Amygdala (tissue), 56 donors: ENCODE measurements at places on chromosomes 1 and 21.

GRCh38 chr1:103953386-103953785, 203.7 kb downstream of the AMY1C start:
- DNase-seq: no peak

- DNase-seq: no peak
Observed at GRCh38 chr21:25788677-25789076, 53.9 kb downstream of the GABPA start.

- no peak for DNase-seq
Observed at GRCh38 chr1:218367118-218367517, 22.0 kb downstream of the TGFB2 start.

DNA sequence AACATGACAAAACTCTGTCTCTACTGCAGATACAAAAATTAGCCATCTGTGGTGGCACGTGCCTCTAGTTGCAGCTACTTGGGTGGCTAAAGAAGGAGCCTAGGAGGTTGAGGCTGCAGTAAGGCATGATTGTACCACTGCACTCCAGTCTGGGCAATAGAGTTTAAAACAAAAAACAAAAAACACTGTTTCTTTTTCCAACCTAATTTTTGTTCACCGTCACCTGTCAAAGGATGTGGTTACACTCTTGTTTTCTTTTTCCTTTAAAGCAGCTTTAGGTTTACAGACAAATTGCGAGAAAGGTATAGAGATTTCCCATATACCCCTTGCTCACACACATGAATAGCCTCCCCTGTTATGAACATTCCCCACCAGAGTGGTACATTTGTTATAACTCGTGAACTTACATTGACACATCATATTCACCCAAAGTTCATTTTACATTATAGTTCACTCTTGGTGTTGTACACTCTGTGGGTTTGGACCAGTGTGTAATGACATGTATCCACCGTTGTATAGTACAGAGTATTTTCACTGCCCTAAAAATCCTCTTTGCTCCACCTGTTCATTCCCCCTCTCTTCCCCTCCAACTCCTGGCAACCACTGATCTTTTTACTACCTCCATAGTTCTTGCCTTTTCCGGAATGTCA, 26.2 kb downstream of the SMG7 start:
- DNase-seq: no peak

DNA sequence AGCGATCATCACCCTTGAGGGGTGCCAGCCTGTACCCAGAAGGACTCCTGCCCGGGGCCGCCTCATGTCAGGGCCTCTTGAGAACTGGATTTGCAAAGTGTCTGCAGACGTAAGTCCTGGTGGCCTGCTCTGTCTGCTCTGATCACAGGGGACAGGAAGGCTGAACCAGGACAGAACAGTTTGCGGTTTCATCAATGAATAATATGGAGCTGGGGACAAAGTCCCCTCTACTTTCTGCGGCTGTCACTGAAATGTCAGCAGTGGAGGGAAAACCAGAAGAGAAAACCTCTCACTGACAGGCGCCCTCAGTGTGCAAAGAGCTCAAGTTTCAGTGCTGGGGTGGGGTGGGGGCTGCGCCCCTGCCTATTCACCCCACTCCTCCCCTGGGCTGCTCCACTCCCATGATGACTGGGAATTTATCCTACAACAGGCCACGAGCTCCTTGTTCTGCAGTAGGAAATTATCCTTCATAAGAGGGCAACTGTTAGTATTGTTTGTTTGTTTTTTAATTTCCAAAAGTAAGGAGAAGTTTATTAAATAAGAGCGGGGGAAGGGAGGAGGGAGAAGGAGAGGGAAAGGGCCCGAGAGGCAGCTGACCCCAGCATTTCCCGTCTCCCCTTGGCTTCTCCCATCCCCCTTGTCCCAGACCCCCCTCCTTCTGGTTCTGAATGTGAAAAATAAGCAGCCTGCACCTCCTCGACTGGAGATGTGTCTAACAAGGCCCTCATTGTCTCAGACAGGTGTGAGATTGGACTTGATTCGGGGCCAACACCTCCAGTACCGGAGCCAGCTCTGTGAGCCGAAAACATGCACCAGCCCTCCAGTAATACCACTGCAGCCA, 149.2 kb downstream of the CLIC6 start:
- DNase-seq: no peak

DNA sequence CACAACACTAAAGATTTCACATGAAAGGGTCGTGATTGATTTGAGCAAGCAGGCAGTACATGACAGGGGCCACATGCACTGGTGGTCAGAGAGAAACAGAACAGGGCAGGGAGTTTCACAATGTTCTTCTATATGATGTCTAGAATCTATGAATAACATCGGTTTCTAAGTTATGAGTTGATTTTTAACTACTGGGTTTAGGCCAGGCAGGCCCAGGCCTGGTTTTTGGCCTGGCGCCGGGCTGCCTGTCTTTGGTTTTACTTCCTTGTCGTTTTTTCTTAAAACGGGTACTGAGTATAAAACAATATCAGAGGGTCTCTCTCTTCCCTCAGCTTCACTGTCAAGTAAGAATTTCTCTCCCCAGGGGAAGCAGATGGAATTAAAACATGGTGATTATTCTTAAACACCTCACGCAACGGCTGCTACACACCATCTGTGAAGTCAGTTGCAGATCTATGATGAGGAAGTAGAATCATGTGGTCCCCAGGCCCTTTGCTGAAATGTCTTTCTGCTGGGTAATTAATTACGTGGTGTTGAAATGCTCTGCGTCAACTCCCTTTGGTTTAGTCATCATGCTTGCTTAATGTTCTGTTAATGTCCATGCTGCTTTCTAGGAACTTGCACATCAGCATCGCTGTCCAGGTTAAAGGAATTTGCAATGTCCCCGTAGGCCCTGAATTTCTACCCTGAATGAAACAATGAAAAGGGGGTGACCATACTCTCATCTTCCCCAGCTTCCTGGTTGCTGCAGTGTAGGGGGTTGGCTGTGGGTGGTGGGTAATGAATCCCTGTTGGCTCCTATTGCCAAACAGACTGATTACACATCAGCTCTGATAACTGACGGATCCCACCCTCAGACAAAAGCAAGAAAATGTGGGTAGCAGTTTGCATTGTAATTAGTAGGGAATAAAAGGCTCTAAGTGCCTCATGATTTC, 70.3 kb downstream of the SERINC2 start:
- no peak for DNase-seq

GRCh38 chr1:83958704-83959103, 40.2 kb downstream of the TTLL7 start:
- DNase-seq: no peak

DNA sequence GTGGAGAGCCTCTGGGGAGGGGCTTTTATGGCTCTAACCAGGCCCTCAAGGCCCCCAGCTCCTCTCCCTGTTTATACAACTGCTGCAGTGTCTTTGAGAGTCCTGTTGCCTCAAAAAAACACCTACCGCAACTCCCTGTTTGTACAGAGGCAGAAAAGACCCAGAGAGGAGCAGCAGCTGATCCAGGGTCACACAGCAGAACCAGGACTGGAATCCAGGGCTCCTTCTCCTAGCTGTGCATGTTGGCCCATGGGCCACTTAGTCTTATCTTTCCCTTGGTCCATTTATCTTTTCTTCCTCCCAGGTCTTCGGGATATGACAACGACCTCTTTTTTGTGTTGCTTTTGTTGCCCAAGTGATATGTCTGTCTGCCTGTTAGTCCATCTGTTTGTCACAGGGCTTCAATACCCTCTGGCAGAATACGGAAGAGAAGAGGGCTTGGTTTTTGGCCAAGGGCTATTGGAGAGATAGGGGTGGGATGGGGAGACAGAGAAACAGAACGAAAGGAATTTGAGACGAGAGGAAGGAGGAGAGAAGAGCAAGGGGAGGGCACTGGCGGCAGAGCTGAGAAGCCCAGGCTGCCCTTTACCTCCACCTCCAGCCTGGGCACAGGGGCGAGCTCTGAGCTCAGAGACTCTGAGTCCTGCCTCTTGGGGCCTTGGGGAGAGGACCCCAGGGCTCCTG, 33.5 kb upstream of the WASF2 start:
- DNase-seq: no peak

DNA sequence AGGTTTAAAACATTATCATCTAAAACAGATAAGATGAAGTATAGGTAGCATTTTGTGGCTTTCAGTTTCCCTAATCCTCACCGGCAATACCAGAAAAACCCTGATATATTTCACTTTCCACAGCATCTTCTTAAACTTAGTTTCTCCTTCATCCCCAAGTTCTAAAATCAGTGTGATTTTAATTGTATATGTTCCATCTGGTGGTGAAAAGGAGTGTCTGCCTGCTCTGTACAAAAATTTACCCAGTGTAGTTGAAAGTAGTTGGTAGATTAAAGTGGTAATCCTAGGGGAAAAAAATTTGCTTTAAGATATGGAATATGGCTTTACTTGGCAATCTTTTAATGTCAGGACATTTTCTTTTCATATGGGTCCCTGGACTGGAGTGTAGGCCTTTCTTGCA, 74.3 kb downstream of the CEP350 start:
- DNase-seq: no peak

- DNase-seq: no peak
Observed at GRCh38 chr1:55287723-55288122, 72.6 kb upstream of the USP24 start.

DNA sequence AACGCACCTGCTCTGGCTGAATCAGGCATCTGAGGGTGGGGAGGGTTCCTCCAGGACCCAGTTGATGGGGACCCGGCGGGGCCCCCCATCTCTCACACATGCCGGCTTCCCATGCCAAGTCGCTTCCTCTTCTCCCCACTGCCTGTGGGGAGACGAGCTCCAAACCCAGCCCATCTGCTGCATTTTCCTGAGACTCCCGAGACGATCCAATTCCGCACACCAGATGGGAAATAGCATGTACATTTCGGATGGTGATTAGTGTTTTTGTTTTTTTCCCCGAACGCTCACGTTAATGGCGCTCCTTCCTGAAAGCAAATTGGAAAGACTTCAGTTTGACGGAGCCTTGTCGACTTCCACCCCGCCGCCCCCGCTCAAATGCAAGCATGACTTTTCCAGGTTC, 13.2 kb upstream of the GRIK3 start:
- DNase-seq: no peak

GRCh38 chr1:13699936-13700520, at the start of gene PRDM2:
PRDM2 (plus strand) TSS chr1:13700188; CDS start chr1:13715606, 15,418 bp downstream.
- peak; percentile 2 for DNase-seq

- no peak for DNase-seq
Observed at GRCh38 chr1:214452152-214452784, 99.1 kb downstream of the PTPN14 start.

- DNase-seq: no peak
Observed at GRCh38 chr1:9426291-9426711, 113.0 kb upstream of the SLC25A33 start.

DNA sequence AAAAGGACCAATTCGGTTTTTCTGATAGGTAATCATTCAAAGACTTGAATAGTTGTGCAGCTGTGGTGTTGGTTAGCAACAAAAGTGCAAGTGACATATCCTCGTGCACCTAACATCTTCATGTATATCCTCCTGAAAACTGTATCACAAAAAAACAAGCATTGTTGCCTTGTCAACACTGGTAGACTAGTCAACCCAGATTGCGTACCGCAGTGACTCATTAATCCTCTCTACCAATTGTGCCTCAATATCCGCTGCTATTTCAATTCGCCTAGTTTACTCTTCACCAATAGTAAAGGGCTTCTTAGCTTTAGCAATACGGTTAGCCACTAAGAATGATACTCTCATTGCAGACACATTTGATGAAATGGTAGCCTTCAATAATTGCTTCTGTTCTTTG, 3.5 kb downstream of the HHAT start:
- DNase-seq: no peak

DNA sequence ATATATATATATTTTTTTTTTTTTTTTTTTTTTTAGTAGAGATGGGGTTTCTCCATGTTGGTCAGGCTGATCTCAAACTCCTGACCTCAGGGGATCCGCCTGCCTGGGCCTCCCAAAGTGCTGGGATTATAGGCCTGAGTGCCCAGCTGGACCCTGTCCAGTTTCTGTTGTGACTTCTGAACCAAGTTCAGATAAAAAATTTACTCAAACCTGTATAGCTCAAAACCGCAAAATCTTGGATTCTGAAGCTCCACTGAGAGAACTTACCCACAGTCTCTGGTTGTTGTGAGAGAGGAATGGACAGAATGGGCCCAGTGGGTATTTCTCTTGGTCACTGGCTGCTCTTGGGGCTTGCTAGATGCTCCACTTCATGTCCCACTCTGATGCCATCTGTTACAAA, 76.4 kb downstream of the HS2ST1 start:
- DNase-seq: no peak

GRCh38 chr1:60891281-60891680, 191.1 kb upstream of the NFIA start:
- no peak for DNase-seq

DNA sequence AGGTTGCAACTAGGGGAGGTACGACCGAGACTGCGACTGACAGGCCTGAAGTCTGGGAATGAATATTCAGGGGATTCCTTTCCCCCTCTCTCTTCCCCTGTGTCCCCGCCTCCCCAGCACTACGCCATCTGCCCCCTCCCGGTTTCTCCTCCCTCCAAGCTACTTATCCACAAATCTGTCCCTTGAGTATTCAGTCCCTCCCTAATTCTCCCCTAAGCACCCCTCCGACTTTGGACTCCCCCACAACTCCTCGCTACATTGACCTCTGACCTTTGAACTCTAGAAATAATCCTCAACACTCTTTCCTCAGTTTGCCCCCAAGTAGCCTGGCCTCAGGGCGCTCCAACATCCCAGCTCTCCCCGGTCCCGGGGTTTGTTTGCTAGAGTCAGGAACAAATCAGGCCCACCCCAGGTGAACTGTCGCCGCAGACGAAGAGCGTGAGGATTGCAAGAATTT, 393 bp downstream of the LYSMD1 start:
- peak; percentile 65 for DNase-seq

- DNase-seq: no peak
Observed at GRCh38 chr1:59414406-59415133, 117.7 kb downstream of the FGGY start.

DNA sequence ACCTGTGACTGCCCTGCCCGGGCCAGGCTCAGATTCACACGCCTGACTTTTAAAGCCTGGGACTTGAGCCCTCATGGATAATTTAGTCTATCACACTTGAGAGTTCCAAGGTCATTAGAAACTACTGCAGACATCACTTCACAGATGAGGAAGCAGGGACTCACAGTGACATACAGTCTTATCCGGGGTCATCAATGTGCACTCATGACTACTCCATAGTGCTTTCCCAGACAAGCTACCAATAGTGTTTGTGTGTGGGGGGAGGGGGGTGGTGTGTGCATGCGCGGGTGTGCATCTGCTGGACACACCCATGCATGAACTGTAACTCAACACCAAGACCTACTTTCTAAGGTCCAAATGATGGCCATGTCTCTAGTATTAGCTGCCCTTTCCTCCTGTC, 16.1 kb upstream of the SLC5A9 start:
- DNase-seq: no peak

GRCh38 chr21:45809421-45809820, 165.9 kb downstream of the PCBP3 start:
- DNase-seq: no peak

GRCh38 chr1:29939079-29939478, 702.8 kb downstream of the PTPRU start:
- no peak for DNase-seq
